Stimulated activated CD4-positive, alpha-beta T cell treated with anti-CD3 and anti-CD28 coated beads, TNF-alpha, amount 100 ng/mL, for 1 hour (primary cell): ENCODE measurements at places on chromosomes 1 and 21.

DNA sequence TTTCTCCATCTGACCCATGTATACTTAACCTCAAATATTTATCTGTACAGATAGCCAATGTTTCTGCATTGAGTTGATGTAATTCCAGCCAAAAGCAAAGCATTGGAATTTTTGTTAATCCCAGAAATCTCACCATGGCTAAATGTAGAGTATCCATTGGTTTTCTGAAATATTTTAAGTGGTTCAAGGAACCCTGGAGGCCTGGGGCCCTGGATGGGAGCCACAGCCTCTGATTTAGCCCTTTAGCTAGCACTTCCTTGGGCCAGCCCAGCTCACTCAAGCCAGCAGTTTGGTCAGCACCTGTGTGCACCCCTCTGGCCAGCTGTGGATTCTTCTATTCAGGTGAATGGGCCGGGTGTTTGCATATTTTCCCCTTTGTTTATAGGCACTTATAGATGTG, 18.8 kb upstream of the EPS8L3 start:
- no peak for DNase-seq

DNA sequence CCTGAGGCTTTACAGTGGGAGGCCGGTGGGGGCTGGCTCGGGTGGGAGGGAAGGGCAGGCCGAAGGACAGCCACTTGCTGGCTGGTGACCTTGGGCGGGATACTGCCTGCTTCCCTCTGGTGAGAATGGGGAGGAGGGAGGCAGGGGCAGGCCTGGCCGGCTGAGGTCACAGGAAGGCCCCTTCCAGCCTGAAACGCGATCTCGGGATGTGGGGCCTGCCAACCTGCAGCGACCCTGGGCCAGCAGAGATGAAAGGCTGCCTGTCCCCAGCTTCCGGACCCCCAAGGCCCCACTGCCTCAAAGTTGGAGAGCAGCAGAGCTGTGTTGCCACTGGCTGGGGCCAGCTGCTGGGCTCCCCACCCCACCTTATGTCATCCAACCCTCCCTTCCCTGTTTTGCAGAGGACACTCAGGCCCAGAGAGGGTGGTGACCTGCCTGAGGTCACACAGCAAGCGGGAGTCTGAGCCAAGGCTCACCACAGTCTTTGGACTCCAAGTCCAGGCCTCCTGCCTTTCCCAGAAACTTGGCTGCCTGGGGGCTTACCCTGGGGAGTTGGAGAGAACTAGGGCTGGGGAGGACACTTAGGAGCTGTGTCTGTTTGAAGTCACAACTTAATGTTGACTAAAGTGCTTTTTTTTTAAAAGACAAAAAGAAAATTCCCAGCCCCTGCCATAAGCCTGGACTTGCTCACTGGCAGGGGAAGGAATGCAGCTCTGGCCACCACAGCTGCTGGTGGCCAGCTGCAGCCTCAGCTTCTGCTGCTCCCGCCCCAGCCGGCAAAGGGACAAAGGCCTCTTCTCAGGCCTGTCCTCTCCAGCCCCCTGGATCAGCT, 14.8 kb upstream of the WASF2 start:
- no peak for DNase-seq

GRCh38 chr1:90952906-90953305, 68.9 kb downstream of the ZNF644 start:
- DNase-seq: no peak

GRCh38 chr1:162285149-162285561, 91.5 kb downstream of the SPATA46 start:
- DNase-seq: no peak

DNA sequence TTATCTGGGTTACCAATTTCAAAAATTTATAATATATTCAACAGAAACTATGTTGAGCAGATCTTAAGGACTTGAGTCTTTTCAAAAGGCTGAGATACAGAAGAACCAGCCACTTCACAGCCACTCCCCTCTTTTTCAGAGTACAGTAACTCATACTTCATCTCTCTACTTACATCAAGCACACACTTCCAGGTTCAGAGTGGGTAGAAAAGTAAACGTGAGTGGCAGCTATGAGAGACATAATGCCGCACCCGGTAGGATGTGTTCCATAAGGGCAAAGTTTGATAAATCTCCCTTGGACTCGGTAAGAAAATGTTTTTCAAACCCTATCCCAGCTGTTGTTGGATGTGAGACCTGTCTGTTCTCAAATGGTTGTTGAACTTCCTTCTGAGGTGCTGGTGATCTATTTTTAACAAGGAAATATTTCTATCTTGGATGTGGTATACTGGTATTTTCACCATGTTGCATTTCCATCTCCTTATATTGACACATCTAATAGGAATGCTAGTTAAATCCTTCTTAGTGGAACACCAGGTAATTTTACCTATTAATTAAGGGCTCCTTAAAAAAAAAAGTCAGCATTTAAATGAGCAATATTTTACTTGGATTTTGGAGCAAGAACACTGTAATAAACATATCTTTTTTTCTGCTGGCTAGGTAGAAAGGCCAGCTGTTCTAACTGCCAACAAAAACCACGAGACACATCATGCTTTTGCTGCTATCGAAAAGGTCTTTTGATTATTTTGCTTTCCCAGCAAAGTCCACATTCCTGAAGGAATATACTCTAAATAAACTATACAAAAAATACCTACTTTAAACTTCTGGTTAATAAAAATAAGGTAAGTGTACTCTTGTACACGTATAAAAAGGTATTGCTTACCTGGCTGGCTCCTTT, 28.2 kb downstream of the CNN3 start:
- no peak for DNase-seq

DNA sequence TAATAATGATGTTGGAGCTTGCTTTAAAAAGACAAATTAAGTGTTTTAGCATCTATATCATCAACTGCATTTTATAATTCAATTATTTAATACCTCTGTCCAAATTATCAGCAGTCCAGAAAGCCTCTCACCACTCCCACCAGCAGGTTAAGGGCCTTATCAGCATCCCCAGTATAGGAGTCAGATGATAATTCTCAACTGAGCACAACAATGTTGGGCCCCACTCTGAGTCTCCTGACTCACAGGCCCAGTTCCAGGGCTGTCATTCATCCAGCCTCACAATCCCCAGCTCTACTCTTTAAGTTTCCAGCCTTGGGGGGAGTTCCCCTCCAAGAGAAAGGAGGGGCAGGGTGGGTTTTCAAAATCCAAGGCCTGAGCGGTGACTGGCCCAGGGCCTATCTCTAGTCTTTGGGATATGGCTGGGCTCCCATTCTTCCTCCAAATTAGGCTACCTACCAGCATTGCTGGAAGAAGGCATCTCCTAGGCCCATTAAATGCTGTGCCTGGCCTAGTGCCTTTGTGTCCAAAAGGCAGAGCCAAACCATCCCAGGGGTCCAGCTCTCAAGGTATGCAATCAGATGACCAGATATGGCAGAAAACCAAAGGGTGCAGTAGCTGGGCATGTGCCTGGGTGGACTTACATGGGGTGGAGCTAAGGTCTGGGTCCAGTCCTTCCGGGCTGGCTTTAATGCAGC, 134.1 kb downstream of the GLUL start:
- DNase-seq: no peak

- peak; percentile 8 for DNase-seq
Measured at GRCh38 chr1:93304716-93305138, 41.0 kb upstream of the DR1 start.

GRCh38 chr1:4601941-4602340, 52.5 kb upstream of the AJAP1 start:
- DNase-seq: no peak

GRCh38 chr1:177998696-177999631, 29.1 kb upstream of the SEC16B start:
- no peak for DNase-seq

DNA sequence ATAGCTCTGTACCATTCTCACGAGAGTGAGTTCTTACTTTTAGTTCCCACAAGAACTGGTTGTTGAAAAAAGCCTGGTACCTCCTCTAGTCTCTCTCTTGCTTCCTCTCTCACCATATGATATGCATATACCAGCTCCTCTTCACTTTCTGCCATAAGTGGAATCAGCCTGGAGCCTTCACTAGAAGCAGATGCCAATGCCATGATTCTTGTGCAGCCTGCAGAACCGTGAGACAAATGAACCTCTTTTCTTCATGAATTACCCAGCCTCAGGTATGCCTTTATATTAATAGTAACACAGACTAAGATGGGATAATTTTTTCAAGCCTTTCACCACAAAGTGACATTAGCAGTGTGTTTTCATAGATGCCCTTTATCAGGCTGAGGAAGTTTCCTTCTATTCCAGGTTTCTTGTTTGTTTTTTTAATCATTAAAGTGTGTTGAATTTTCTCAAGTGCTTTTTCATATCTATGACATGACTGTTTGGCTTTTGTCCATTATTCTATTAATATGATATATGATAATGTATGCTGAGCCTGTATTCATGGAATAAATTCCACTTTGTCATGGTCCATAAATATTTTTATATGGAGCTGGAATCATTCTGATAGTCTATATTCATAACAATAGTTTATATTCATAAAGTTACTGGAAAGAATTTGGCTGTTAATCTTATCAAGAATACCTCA, 40.7 kb upstream of the C1orf185 start:
- no peak for DNase-seq

- DNase-seq: no peak
Measured at GRCh38 chr21:25744854-25745253, 10.1 kb downstream of the GABPA start.

- DNase-seq: no peak
Measured at GRCh38 chr1:42368096-42368795, 12.3 kb upstream of the RIMKLA start.

DNA sequence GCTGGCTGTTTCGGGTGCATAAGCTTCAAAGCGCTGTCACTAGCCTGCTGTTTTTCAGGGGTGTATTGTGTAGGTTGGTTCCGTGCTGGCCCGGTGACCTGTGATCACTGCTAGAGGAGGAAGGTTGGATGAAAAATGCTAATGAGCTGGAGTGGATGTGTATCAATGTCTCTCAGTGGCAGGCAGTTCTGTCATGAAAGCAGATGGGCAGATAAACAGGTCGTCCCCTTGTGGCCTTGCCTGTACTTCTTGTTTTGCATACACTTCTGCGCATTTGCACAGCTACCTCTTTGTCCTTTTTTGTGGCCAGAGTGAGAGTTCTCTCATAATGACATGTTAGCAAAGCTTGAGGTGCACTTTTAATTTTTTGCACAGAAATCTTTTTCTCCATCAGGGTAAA, 2.9 kb downstream of the SELENON start:
- DNase-seq: no peak

DNA sequence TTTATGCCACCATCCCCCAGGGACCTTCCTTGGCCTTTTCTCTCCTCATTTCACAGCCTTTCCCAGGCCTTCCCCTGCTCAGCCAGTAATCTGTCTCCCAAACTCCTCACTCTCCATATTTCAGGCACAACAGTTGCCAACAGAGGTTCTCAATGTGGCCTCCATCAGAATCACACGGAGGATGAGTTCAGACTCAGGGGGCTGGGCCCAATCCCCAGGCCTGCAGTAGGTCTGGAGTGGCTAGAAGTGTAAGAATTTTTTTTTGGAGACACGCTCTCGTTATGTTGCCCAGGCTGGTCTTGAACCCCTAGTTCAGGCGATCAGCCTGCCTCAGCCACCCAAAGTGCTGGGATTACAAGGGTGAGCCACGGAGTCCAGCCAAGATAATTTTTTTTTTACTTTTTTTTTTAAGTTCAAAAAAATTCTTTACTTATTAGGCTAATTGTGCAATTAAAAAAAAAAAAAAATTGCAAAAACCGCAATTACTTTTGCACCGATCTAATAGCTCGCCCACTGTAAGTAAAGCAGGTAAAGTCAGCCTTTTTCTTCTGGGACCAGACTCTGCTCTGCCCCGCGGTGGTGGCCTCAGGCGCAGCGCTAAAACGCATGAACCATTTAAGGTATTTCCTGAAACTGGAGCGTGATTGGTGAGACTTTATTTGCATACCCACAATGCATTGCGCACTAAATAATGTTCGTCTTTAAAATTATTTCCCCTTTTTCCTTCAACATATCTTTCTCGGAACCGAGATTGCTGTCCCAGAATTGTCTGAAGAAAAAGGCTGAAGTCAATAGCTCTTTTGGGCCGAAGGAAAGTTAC, 18.7 kb downstream of the KIAA2013 start:
- peak; percentile 61 for DNase-seq

GRCh38 chr1:25550683-25551310, 7.4 kb downstream of the LDLRAP1 start:
- no peak for DNase-seq

GRCh38 chr1:95384567-95384966, 150.6 kb downstream of the RWDD3 start:
- DNase-seq: no peak

- DNase-seq: no peak
Measured at GRCh38 chr1:7564137-7564536, 207.0 kb upstream of the VAMP3 start.

DNA sequence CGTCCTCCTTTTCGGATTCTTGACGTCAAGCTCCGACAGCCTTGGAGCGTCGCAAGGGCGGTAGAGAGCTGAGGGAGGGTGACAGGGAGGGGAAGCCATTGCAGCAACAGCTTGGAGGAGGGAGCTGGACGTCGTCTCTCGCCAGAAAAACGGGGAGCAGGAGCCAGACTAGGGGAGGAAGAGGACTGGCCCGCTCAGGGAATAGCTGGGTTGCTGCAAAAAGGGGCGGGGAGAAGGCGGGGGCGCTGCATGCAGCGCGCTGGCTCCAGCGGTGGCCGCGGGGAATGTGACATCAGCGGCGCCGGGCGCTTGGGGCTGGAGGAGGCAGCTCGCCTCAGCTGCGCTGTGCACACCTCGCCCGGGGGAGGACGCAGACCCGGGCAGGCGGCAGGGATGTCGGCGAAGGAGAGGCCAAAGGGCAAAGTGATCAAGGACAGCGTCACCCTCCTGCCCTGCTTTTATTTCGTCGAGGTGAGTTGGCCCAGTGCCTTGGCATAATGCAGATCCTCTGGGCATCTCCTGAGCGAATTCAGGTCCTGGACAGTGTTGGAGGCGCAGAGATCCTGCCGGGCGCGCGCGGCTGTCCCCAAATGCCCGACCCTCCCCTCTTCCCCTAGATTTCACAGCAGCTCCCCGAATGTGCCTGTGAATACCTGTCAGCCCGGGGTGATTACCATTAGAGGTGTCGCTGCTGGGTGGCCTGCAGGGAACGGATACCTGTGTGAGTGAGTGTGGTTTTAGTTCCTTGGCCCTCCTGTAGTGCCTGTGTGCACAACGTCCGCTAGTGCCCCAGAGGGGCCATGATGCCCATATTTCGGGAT, at the start of gene PLPPR4:
TSS of gene PLPPR4 (plus strand) at position 292 of the 821 bp plus-strand sequence. CDS start at position 394, 102 bp downstream.
- DNase-seq: no peak

DNA sequence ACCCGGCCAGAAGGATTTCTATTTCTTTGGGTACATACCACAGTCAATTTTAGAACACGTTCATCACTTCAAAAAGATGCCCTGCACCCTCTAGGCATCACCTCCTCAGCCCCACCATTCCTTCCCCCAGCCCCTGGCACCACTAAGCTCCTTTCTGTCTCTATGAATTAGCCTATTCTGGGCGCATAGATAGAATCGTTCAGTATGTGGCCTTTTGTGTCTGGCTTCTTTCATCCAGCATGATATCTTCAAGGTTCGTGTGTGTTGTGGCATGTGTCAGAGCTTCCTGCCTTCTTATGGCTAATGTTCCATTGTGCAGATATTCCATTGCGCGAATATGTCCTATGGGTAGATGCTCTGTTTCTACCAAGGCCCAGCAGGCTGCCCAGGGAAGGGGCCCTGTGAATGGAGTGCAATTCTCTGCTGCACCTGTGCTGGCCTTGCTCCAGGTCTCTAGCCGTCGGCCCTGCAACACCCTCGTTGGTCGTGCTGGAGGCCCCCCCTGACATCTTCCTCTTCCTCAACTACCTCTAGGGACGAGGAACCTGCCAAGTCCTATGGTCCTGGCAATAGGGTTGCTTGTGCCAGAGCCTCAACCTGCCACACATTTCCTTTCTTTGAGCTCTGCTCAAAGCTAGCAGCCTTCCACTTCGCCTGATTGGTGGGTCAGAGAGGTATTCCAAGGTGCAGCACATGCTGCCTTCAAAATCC, 113.5 kb downstream of the RIPK4 start:
- DNase-seq: no peak

GRCh38 chr1:184455786-184456185, 69.0 kb downstream of the C1orf21 start:
- no peak for DNase-seq
